ENCODE measurements at places on chromosomes 1 and 21.
A peak's percentile ranks its signal among the peaks of the same experiment; 100 is the strongest.

DNA sequence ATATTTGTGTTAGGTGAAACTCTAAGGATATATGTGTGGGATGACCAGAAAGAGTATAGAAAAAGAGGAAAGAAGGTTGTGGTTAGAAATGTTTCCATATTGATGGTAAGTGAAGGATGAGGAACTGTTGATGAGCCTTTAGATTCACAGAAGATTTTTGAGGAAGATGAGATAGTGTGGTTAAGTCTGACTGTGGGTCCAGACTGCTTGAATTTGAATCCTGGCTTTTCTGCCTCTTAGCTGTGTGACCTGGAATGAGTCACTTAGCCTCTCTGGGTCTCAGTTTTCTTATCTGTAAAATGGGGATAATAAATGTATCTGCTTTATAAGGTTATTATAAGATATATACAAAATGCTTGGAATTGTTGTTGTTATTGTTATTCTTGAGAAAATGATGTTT, 27.5 kb downstream of the RGL1 start:
- no peak for DNase-seq

DNA sequence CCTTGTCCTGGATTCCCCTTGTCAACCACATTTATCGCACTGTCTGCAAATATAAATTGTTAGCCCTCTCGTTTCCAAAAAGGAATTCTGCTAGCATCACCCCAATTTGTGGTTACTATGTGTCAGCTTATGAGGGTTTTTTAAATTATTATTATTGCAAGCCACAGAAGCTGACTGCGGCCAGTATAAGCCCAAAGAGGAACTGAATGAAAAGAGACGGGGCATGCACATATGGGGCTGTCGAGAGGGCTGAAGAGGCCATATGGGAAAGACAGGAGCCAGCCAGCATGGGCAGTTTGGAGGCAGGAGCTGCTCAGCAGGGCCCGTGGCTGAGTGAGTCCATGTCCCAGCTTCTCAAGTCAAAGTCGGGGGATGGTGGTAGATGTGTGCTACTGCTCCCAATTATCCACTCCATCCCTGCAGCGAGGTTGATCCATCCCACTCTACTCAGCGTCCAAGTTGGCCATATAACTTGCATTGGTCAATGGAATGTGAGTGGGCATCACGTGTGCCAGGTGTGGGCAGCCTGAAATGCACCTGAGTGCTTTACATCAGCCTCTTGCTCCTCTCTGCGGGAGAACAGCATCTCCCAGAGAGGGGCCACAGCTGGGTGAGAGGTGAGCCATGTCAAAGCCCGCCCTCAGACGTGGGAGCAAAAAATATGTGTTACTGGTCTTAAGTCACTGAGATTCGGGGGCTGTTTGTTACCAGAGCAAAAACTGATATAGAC, 37.6 kb upstream of the LDLRAP1 start:
- DNase-seq = peak; percentile 26

- DNase-seq = peak; percentile 5
Observed at GRCh38 chr1:237570530-237570929, 320.2 kb downstream of the ZP4 start.

DNA sequence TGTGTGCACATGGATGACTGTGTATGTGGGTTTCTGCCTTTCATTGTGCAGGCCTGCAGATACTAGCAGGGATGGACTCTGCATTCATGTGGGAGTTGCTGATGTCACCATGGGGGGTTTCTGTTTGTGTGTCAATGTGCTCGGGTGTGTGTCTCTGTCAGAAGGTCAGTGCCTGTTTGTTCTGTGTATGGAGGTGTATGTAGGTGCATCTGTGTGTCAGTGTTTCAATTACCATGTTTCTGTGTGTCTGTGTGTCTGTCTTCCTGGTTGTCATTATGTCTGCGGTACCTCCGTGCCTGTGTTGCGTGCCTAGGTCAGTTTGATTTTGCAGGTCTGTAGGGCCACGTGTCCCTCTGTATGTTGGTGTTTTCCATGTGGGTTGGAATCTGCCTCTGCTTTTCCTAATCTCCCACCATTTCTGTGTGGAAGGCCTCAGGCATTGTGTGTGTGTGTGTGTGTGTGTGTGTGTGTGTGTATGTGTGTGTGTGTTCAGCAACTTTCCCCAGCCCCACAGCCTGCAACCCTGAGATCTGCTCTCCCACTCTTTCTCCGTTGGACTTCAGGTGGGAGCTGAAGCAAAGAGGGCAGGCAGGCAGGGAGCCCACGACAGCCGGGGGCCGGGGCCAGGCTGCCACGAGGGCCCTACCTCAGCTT, 36.7 kb upstream of the WASF2 start:
- DNase-seq = peak; percentile 42

- DNase-seq = peak; percentile 88
Observed at GRCh38 chr1:113912594-113913311, 7.6 kb downstream of the DCLRE1B start.

DNA sequence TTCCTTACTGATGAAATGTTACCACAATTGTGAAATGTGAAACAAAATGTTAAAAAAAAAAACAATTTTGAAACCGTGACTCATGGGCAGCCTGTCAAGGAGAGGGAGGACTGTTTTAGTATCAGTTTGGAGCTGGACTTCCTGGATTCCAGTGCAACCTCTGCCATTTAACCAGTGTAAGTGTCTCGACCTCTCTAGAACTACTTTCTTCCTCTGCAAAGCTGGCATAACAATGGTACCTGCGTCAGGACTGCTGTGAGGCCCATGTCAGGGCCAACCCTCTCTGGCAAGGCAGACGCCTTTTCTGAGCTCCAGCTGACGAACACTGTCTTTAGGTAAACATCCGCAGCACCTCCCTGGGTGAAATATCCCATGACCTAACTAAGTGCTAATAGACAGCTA, 20.9 kb downstream of the URB1 start:
- no peak for DNase-seq

DNA sequence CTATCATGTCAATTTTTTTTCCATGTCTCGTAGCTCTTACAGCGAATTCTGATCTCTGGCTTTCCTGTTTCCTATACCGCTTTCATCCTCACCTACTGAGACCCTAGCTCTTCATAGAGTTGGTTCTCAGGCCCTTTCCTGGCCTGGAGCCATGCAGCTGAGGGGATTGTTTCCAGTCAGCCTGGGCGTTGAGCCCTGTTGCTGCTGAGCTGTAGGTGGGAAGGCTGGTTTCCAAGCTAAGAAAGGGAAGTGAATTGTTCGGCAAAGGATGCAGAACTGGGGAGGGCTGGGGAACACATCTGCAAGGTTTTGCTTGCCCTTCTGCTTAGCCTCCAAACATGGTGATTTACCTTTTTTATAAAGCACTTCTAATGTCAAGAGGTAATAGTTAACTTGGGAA, 41.5 kb downstream of the SPATA46 start:
- no peak for DNase-seq

Data from hematopoietic multipotent progenitor cell treated with erythropoietin and hydrocortisone succinate and interleukin-3 and kit ligand, for 6 days (in vitro differentiated cells).